ENCODE measurements at places on chromosomes 11 and 22.

GRCh38 chr11:116112087-116112935, 608.1 kb upstream of the CADM1 start:
- DNase-seq: no peak

- no peak for DNase-seq
Measured at GRCh38 chr11:35121326-35121865, 17.6 kb upstream of the CD44 start.

DNA sequence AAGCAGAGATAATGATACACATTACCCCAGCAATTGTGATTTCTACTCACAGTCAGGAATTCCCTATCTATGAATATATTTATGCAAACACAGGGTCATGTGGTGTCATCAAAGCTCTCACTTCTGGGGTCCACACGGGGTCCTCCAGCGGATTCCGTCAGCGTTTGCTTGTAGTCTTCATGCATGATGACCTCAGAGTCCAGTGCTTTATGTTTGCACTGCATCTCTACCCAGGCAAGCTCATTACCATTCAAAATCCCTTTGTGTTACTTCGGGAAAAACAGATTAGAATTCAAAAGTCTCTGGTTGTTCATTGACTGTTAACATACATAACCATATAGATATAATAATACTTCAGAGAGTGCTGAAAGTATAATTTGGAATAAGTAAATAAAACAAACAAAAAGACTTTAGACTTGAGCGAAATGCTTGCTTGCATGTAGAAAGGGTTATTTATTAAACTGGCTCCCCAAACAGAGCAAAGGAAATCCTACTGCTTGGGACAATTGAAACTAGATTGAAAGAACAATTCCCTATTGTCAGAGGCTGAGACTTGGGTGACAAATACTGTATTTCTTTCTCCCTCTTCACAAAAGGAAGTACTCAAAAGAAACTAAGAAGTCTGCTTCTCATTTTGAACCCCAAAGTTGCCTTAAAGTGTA, 423.1 kb downstream of the ETS1 start:
- peak; percentile 7 for DNase-seq

DNA sequence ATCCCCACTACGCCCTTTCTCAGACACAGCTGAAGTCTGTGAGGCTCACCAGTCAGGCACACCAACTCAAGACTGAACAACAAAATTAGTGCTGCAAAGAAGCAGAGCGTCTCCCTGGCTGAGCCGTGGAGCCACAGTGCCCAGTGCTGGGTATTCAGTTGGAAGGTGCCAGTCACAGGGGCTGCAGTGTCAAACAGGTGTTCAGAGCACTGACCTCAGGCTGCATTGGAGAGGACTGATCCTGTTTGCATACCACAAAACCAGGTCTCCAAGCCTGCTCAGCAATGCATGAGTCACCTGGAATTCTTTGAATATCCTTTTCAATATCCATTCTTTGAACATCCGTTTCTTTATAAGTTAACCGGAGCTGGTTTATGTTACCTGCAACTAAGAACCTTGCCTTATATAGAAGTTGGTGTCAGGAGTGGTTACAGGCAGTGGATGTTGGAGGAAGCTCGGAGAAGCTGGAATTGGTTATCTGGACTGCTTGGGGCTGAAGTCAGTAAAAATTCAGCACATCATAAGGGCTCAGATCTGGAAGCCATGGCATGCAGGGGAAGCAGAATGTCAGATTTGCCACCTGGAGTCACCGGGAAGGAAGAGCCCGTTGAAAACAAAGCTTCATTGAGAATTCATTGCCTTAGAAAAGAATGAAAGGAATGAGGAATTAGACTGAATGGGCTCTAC, 30.3 kb downstream of the PDGFB start:
- no peak for DNase-seq

DNA sequence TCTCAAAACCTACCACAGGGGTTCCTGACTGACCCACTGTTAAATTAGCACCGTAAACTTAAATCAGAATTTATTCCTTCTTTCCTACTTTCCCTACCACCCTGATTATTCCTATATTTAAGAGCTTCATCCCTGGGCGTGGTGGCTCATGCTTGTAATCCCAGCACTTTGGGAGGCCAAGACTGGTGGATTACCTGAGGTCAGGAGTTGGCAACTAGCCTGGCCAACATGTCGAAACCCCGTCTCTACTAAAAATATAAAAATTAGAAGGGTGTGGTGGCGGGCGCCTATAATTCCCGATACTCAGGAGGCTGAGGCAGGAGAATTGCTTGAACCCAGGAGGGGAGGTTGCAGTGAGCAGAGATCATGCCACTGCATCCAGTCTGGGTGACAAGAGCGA, 20.3 kb downstream of the ALG9 start:
- DNase-seq: no peak

- no peak for DNase-seq
Measured at GRCh38 chr11:82174610-82175009, 559.1 kb downstream of the FAM181B start.

- DNase-seq: peak; percentile 31
Measured at GRCh38 chr11:69013009-69013951, at the start of gene MRGPRF. TSS of gene MRGPRF (minus strand) at chr11:69013246. CDS start at chr11:69009901, 3,345 bp downstream.

- no peak for DNase-seq
Measured at GRCh38 chr11:115625502-115625901, 121.3 kb upstream of the CADM1 start.

DNA sequence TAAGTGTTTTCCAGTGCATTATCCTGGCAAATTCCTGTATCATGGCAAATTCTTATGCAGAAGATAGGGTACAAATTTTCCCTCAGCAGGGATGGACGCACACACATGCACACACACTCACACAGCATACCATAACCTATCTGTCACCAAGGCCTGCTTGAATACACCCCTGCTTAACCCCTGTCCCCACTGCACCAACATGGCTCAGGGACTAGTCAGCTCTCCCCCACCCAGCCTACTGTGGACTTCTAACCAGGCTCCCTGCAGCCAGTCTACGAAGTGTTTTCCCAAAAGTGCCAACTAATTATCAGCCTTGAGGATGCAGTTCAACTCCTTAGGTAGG, 63.1 kb downstream of the RAB30 start:
- no peak for DNase-seq

DNA sequence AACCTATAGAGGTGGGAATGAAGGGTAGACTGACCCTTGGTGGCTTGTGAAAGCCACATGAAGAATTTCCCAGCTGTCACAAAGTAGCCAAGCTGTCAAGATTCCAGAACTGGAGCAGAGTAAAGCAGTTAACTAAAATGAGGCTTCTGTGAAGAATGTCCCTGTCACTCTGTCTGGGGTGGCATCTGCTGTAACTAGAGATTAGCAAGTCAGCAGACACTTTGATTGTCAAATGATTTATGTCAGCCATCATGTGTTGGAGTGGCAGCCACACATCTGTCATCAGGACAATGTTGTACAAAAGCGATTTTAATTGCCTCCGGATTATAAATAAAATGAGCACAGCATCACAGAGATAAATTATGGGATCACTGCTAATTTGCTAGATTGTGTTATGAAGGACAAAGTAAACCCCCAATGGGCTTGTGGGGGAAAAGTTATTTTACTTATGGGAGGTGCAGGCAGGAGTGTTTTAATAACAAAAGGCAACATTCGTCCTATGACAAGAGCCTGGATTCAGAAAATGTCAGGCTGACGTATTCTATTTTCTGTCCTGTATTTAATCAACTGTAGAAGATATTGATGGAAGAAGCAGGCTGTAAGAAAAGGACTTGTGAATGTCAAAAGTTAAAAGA, 270.9 kb downstream of the FAM181B start:
- DNase-seq: no peak

DNA sequence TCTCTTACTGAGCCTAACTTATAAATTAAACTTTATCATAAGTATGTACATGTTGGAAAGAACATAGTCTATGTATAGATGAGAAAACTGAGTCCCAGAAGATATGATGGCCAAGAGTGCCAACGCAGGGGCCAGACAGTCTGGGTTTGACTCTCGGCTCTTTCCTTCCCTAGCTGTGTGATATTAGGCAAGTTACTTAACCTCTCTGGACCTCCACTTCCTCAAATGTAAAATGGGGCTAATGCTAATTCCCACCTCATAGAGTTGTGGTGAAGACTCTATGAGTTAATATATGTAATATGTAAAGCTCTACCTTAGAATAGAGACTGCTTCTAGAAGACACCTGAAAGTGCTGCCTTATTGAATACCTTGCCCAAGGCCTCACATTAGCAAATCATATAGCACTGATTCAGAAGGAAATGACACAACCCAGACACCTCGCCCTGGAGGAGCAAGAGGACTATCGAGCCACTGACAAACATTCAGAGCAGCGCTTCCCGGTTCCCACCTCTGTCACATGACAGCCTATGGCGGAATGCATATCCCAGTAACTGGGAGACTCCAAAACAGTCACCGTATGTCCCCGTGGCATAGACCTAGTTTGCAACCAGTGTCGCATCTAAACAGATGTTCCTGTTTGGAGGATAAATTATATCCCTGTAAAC, 11.3 kb upstream of the CCDC86 start:
- no peak for DNase-seq

Data from inflammatory macrophage treated with lipopolysaccharide for 4 hours (primary cell).